ENCODE measurements at places on chromosomes 16 and 17.
A peak's percentile ranks its signal among the peaks of the same experiment; 100 is the strongest.

DNA sequence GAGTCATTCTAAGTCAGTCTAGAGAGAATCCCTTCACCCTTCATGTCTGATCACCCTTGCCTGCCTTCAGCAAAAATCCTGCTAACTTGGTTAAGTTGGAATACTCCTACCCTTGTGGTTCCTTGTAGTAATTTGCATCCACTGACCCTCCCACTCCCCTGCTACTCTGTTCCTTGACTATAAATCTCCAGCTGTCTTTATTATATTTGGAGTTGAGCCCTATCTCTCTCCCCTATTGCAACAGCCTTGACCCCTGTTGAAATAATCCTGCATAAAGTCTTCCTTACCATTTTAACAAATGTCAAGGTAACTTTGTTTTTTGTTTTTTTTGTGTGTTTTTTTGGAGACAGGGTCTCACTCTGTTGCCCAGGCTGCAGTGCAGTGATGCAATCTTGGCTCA lies 590.1 kb downstream of the WWOX start:
- DNase-seq = no peak

DNA sequence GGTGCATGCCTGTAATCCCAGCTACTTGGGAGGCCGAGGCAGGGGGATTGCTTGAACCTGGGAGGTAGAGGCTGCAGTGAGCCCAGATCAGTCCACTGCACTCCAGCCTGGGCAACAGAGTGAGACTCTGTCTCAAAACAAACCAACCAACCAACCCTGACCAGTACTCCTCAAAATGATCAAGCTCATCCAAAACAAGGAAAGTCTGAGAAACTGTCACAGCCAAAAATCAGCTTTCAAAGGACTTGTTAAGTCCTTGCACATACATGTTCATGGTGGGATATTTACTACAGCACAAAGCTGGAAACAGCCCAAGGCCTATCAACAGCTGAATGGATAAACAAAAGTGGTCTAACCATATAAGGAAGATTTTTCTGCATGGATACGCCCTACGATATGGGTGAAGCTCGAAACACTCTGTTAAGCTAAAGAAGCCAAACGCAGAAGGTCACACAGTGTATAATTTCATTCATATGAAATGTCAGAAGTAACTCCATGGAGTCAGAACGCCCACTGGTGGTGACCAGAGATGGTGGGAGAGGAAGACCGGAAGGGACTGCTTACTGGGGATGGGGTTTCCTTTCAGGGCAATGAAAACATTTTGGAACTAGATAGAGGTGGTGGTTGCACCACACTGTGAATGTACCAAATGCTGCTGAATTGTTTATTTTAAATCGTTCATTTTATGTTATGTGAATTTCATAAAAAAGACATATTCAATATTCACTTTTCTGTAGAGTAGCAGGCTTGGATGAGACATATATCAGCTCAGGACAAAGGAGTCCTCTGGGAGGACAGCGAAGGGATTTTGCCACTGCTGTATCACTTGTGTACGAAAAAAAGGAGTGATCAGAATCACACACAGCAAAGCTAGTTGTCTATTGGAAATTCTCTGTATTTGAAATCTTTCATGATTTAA lies 17.7 kb downstream of the CCL17 start:
- peak; percentile 82 for DNase-seq

- no peak for DNase-seq
Measured at GRCh38 chr17:81437191-81437651, 42.0 kb downstream of the BAHCC1 start.

DNA sequence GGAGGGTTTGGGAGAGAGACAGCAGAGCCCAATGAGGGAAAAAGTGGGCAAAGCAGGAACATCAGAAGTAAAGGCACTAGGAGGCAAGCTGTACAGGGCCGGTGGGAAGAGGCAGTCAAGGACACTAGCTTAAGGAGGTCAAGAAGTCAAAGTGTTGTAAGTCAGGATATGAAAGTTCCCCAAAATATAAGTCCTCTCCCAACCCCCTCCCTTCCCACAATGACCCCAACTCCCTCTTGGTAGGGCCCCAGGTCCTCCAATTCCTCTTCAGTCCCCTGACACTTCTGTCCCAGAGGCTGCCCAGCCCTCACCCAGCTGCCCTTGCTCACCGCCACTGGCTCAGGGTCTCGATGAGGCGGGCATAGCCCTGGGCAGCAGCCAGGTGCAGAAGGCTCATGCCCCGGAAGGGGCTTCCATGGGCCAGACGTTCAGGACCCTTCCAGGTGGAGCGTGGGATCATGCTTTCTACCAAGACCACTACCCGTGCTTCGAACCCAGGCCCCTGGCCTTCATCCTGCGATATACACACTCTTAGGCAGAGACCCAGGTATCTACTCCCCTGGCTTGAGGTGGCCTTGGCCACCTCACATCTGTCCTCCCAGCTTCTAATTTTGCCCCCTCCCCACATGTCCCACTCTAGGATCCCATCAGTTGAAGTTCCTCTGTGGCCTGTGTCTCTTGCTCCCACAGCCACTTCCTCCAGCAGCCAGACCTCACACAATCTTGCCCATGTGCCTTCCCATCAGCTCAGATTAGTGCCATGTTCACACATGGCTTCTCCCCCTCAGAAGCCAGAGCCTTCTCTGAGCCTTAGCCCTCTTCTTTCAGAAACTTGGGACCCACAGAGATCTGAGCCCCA lies 5.9 kb upstream of the SPAG7 start:
- no peak for DNase-seq

GRCh38 chr17:81398176-81398831 lies 3.0 kb downstream of the BAHCC1 start:
- DNase-seq = peak; percentile 82

- no peak for DNase-seq
Measured at GRCh38 chr17:62101090-62101489, 36.0 kb upstream of the MED13 start.

GRCh38 chr16:30740364-30741251 lies 7.6 kb upstream of the PHKG2 start:
- peak; percentile 54 for DNase-seq
